ENCODE measurements at places on chromosomes 12 and 14.
A peak's percentile ranks its signal among the peaks of the same experiment; 100 is the strongest.

GRCh38 chr14:62029569-62029924, 267.3 kb downstream of the SNAPC1 start:
- H3K4me1 ChIP-seq: peaks cover 6% of the 10 kb centered on the region
- DNase-seq: no peak
- no peaks in the 10 kb centered on the region for H3K27me3 ChIP-seq

DNA sequence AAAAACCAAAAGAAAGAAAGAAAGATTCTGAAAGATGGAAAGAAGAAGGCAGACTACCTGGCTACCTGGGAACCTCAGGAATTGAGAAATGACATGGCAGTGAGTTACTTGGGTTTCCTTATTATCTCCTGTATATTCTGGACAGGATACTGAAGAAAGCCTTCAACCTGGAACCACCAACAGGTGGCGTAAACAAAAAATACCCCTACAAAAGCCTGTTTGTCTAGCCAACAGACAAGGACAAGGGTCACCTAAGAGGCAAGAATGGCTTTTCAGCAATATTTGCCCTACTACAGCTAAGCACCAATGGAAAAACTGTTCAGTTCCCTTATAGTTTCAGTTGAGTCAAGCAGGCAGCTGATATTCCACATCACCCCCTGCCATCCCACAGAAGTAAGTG, 274.9 kb downstream of the GPHN start:
- no peak overlapping the region for H3K27ac ChIP-seq
- DNase-seq: no peak
- no peaks in the 10 kb centered on the region for H3K36me3 ChIP-seq
- no peaks in the 10 kb centered on the region for H3K4me1 ChIP-seq
- H3K27me3 ChIP-seq: no peaks in the 10 kb centered on the region
- no peak overlapping the region for H3K4me3 ChIP-seq

- no peak overlapping the region for H3K4me3 ChIP-seq
- H3K4me1 ChIP-seq: no peaks in the 10 kb centered on the region
- no peak overlapping the region for H3K27ac ChIP-seq
- H3K27me3 ChIP-seq: peaks cover 42% of the 10 kb centered on the region
- H3K36me3 ChIP-seq: no peaks in the 10 kb centered on the region
- no peak for DNase-seq
These were observed 3.7 kb downstream of the SMOC1 start for GRCh38 chr14:69882915-69883314.

GRCh38 chr12:12899530-12900380, 8.4 kb downstream of the GPRC5A start:
- no peaks in the 10 kb centered on the region for H3K27me3 ChIP-seq
- H3K27ac ChIP-seq: peak overlapping the region; percentile 93
- H3K4me3 ChIP-seq: no peak overlapping the region
- peaks cover 42% of the 10 kb centered on the region for H3K36me3 ChIP-seq
- peaks cover 68% of the 10 kb centered on the region for H3K4me1 ChIP-seq

DNA sequence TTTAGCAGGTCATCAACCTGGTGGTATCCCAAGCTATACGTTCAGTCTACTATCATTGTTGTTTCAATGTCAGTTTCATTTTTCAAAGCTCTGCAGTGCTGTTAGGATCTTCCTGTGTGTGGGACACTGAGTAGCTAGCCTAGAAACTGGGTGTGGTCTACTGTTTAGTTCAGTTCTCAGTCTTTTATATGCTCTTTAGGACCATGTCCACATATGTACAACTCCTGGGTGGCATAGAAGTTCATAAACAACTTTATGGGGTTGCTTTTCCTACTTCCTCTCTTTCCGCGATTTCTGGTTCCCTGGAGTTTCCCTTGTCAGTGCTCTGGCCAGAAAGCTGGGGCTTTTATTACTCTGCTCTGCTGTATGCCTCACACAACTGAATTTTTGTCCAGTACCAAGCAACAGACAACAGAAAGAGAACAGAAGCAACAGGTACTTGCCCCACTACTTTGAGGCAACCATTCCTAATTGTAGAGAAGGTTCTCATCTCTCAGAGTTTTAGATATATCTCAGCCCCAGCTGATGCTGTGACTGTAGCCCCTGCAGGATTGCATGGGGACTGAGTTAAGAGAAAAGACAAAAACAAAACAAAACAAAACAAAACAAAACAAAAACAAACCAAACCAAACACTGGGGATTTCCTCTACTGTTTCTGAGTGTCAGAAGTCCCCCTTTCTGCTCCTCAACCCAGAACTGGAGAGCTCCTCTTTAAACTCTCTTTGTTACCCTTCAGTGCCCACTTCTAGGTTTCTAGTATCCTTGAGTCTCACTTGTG, 30.3 kb downstream of the MIS18BP1 start:
- no peak overlapping the region for H3K27ac ChIP-seq
- H3K36me3 ChIP-seq: peaks cover 97% of the 10 kb centered on the region
- no peaks in the 10 kb centered on the region for H3K27me3 ChIP-seq
- H3K4me3 ChIP-seq: no peak overlapping the region
- no peaks in the 10 kb centered on the region for H3K4me1 ChIP-seq

DNA sequence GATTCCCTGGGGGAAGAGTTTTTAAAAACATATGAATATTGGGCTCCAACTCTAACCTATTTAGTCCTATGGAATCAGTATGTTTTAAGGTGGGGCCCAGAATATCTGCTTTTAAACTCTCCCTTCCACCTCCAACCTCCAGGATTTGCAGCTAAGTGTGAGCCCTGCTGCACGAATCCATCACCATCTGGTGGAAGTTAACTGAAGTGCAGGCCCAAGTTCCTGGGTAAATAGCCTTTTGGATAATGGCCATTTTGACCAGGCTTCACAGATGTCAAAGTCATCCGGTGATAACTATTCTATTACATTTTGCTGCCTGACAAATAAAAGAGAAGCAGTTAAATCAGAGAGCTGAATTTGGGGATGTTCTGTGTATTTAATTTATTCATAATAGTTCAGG, 58.1 kb upstream of the RMST start:
- H3K4me3 ChIP-seq: no peak overlapping the region
- no peaks in the 10 kb centered on the region for H3K27me3 ChIP-seq
- no peaks in the 10 kb centered on the region for H3K4me1 ChIP-seq
- no peak overlapping the region for H3K27ac ChIP-seq

DNA sequence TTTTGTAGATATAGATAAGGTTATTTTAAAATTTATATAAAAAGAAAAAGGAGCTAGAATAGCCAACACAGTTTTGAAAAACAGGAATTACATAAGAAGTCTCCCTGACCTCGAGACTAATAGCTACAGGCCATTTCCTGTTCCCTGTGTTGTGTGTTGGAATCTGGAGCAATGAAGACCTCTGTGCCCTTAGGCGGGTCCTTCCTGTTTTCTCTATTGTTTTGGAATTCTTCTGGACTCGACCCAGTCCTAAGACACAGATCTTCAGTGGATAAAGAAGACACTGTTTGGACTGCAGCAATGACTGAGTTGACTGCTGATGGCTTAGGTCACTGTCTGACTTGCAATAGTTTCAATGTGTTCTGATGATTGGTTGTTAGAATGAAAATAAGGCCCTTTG, 26.2 kb downstream of the SNRPF start:
- H3K36me3 ChIP-seq: no peaks in the 10 kb centered on the region
- H3K27me3 ChIP-seq: no peaks in the 10 kb centered on the region
- no peak overlapping the region for H3K27ac ChIP-seq
- no peak overlapping the region for H3K4me3 ChIP-seq
- no peaks in the 10 kb centered on the region for H3K4me1 ChIP-seq

- H3K27me3 ChIP-seq: no peaks in the 10 kb centered on the region
- H3K36me3 ChIP-seq: no peaks in the 10 kb centered on the region
- no peak overlapping the region for H3K27ac ChIP-seq
- no peaks in the 10 kb centered on the region for H3K4me1 ChIP-seq
- no peak for DNase-seq
These were observed 89.5 kb upstream of the BCL2L14 start for GRCh38 chr12:11981121-11981733.

GRCh38 chr12:75505706-75506312, 5.6 kb downstream of the KRR1 start:
- peaks cover 76% of the 10 kb centered on the region for H3K36me3 ChIP-seq
- H3K4me3 ChIP-seq: no peak overlapping the region
- H3K4me1 ChIP-seq: peaks cover 8% of the 10 kb centered on the region
- no peak for DNase-seq
- H3K27ac ChIP-seq: no peak overlapping the region

DNA sequence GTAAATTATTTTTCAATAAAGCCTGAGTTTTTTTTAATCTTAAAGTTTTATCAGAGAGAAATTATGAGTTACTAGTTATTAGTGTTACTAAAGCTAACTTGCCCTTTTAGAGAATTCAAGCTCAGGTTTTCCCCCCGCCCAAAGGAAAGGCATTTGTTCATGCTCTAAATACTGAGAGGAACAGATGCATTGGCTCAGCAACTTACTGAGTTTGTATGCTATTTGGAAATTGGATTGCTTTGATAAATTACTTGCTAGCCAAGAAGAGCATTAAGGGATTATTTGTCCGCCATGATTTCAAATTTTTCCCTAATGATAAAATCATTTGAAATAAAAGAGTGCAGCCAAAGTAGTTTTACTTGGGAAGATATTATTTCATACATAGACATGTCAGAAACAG, 149.4 kb downstream of the METTL25 start:
- no peak overlapping the region for H3K27ac ChIP-seq
- H3K4me1 ChIP-seq: no peaks in the 10 kb centered on the region
- no peak for DNase-seq
- no peaks in the 10 kb centered on the region for H3K27me3 ChIP-seq
- H3K4me3 ChIP-seq: no peak overlapping the region

DNA sequence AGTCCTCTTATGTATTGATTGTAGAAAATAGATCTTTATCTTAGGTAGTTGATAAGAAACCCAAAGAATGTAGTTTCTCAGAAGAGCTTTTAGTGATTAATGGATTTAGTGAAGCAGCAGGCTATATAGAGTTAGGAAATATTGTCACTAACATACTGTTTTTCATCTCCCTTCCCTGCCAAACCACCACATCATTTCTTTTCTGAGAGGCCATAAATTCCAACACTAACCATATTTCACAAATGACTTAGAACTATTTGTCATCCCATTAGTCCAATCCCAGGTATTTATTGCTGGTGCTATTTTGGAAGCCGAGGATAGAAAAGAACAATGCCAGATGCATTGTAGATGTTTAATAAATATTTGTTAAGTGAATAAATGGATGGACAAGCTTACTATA, 185.7 kb downstream of the KICS2 start:
- H3K4me3 ChIP-seq: no peak overlapping the region
- H3K4me1 ChIP-seq: peaks cover 19% of the 10 kb centered on the region
- no peak for DNase-seq
- H3K27ac ChIP-seq: no peak overlapping the region
- no peaks in the 10 kb centered on the region for H3K27me3 ChIP-seq

GRCh38 chr12:12582193-12582881, 19.7 kb upstream of the DUSP16 start:
- DNase-seq: no peak
- H3K4me1 ChIP-seq: peaks cover 9% of the 10 kb centered on the region
- H3K4me3 ChIP-seq: no peak overlapping the region
- no peaks in the 10 kb centered on the region for H3K36me3 ChIP-seq
- no peak overlapping the region for H3K27ac ChIP-seq

DNA sequence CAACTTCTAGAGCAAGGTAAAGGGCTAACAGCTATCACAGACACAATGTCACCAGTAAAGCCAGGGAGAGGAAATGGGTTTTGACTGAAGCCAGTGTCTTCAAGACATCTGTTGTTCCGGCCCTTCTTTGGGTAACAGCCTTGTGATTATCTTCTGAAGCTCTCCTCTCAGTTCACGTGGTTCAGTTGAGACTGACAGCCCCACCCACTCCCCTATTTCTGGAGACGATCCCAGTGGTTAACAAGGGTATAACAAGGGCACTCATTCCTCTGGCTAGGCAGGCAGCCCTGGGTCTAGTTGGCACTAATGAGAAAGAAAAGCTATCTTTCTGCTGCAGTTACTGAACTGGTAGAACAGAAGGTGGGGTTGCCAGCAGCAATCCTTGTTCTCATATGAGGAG, 6.9 kb downstream of the GNPTAB start:
- H3K4me3 ChIP-seq: no peak overlapping the region
- no peaks in the 10 kb centered on the region for H3K27me3 ChIP-seq
- no peaks in the 10 kb centered on the region for H3K36me3 ChIP-seq

DNA sequence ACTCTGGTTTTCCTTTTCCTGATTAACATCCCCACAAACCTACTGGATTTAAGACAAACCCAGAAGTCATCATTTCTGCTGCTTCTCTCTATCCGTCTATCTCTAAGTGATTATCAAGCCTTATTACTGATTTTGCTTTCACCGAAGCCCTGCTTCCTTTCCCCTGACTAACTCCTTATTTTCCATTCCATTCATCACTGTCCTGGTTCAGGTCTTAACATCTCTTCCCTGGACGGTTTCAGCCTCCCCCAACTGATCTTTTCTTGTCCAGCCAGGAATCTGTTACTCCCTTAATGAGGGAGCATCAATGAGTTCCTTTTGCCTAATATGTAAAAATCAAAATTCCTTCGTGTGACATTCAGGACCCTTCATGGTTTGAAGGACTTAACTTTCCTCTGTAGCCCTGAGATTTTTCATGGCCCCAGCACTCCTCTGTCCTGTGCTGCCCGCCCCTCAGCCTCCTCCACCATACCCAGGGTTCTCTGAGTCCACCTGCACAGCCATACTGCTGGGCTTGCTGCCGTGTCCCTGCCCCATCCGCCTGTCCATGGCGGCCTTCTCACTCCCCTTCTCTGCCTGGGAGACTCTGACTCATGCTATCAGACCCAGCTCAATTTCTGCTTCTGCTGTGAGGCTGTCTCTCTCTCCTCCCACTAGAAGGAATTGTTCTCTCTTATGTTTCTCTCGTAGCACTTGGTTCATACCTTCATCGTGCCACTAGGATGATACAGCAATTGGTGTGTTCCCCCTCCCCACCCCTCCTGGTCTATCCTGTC, 167.8 kb upstream of the HIF1A start:
- H3K27ac ChIP-seq: peak overlapping the region; percentile 99
- H3K4me3 ChIP-seq: no peak overlapping the region
- no peak for DNase-seq

DNA sequence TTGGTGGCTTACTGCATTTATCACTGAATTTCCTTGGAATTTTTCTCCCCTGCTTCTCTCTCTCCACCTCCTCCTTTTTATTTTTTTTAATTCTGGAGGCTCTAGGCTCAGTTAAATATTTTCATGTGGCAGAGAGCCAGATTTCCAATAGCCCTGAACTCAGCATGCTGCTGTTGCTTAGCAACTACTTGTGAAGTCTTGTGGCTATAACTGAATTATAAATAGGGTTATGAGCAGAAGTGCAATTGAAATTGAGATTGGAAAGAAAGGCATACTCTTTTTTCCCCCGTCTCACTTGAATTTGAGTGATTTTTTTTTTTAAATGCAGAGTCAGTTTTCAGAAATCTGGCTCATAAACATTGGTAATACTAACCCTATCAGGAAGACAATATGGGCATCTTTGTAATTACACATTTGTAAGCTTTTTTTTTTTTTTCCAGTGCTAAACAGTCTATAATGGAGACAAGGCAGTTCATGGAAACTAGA, 38.3 kb downstream of the ATF7IP start:
- H3K4me3 ChIP-seq: no peak overlapping the region
- no peaks in the 10 kb centered on the region for H3K27me3 ChIP-seq
- no peak overlapping the region for H3K27ac ChIP-seq
- DNase-seq: no peak
- H3K36me3 ChIP-seq: no peaks in the 10 kb centered on the region
